Tongue (tissue), 3 donors: ENCODE measurements at places on chromosomes 7 and 10. TPM values are rescaled to one million over a fixed set of nuclear protein-coding genes. Genes with fewer than 3 reads are reported as not detected.
A peak's percentile ranks its signal among the peaks of the same experiment; 100 is the strongest.

DNA sequence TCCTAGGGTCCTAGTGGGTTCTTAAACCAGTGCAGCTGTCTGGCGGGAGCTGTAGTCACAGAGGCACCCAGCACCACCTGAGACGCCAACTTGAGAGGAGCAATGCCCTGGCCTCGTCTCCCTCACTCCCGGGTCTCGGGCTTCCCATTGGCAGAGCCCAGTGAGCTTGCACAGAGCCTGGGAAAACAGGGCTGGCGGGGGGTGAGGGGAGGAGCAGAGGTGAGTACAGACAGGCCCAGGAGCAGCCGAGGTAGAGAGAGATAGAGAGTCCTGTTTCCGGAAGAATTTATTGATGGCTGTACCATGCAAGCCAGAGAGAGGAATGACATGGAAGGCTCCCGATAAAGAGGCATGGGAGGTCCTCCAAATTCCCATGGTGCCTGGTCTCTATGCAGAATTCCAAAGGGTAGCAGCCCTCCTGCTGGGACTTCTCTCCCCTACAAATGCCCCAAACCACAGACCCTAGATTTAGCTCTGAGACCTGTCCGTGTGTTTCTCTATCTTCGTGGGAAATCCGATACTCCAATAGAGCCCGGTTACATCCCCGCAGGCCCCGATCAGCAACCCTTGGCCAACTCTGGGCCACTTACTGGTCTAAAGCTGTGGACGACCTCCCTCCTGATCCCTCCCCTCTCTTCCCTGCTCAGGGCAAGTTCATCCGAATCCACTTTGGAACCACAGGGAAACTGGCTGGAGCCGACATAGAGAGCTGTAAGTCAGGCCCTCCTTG lies 20.3 kb upstream of the MYH16 start:
- no peak for DNase-seq

DNA sequence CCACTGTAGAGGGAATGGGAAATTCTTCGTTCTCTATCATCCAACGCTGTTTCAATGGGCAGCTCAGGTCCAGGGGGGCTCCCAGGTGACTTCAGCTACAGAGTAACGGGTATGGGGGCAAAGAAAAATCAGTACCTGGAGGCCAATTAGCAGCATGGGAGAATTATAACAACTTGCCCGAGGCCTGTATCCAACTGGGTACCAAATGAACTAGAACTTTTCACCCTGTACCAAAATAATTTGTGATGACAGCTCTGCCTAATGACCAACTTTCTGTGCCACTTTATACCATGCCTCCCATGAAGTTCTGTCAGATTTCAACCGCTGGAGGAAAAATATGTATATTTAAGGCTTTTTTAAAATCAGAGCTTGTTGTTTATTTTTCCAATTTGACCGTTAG lies 467.1 kb downstream of the PARD3 start:
- no peak for DNase-seq

GRCh38 chr7:137772316-137772715 lies 74.5 kb downstream of the DGKI start:
- no peak for DNase-seq

DNA sequence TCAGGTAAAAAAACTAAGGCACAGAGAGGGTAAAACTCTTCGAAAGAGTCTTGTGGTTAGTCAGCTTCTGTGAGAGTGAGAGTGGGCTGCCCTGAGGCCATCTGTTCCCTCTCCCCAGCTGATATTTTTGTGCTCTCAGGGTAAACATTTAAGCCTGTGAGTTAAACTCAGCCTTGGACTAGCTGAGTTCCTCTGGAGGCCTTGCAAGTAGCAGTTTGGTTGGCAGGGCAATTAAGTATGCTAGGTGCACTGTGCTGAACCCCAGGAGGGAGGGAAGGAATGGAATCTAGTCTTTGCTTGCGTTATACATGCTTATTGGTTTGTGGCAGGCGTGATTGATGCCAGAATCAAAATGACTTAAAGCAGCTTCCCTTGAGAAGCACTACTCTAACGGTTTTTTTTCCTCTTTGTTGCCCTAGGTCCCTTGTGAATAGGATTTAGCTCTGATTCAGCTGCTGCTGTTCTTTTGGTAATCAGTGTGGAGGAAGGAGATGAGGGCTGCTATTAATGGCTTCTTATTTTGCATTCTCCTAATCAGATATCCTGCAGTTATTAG lies 140.2 kb downstream of the AUTS2 start:
- DNase-seq, result peak; percentile 53

GRCh38 chr7:21948887-21949540 lies 3.3 kb upstream of the CDCA7L start:
- no peak for DNase-seq

GRCh38 chr7:103499976-103500375 lies 54.0 kb upstream of the SLC26A5 start:
- no peak for DNase-seq

- no peak for DNase-seq
Observed at GRCh38 chr10:117096599-117097201, 41.4 kb downstream of the VAX1 start.

DNA sequence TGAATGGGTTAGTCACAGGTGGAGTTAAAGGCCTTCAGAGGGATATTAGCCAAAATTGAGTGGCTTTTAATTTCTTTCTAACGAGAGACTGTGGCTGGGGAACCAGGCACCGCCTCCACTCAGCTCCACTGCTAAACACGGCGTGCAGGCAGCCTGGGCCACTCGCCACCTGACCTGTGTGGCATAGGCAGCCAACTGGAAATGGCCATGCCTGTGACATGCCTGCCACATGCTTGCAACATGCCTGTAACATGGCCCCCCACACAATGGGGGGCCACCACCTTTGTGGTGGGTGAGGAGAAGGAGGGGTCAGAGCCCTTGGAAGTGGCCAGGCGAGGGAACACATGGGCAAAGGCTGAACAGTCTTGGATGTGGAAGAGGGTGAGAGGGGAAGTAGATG lies 60.1 kb upstream of the PAX2 start:
- DNase-seq, result no peak

- no peak for DNase-seq
Observed at GRCh38 chr7:90005836-90006235, 148.4 kb upstream of the STEAP1 start.

DNA sequence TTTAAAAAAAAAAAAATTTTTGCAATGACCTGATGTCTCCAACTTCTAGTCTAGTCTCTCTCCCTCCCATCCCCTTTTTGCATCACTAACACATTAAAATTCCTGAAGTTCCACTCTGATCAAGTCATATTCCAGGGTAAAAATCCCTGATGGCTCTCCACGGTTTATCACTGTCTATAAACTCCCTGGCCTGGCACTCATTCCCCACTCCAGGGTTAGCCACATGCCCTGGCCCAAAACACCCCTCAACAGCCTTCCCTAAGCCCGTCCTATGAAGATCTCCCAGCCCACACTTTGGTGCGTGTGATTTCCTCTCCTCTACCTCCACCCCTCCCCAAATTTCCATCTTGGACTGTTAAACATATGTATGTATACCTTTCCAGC lies 125.4 kb downstream of the JAZF1 start:
- no peak for DNase-seq

DNA sequence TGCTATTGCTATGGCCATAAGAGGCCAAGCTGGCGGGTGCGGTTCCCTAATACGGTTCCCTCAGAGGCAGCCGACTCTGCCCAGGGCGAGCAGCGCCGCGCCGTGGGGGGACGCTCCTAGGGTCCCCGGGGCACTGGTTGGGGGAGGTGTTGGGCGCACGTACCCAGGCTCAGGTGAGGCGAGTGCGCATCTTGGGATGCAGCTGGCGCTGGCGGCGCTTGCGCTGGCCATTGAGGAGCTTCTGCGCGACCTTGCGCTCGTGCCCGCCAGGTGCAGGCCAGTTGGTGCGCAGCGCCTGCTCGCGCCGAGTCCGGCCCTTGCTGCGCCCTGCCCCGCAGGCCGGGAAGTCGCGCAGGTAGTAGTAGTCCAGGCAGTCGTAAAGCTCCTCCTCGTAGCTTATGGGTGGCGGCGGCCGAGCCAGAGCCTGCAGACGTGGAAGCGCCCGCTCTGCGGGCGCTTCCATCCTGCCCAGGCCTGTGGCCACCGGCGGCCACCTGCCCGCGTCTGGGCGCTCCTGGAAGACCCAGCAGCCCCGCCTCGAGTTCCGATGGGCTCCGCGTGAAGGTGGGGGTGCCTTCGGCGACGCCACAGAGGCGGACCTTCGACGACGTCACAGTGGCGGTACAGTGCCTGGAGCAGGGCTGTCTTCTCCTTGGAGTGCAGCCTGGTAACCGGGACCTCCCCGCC lies at the start of gene NUPR2:
Gene NUPR2, minus strand, starts transcription at position 566 of the 687 bp plus-strand sequence. Its CDS starts 103 bp downstream, at position 463.
- no peak for DNase-seq

DNA sequence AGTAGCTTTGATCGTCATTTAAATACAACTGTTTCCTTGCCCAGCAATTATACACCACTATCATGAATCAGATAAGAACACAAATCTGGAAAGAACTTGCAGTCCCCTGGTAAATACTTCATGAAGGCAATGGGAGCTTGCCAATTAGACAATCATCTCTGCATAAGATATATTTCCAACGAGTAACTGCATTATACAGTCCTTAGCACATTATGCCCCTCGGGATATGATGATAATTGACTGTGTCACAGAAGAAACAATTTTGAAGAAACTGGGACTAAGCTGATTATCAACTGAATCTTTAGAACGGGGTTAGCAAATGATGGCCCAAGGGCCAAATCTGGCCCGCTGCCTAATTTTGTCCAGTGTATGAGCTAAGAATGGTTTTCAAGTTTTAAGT lies 155.7 kb downstream of the TRIL start:
- DNase-seq, result peak; percentile 29

DNA sequence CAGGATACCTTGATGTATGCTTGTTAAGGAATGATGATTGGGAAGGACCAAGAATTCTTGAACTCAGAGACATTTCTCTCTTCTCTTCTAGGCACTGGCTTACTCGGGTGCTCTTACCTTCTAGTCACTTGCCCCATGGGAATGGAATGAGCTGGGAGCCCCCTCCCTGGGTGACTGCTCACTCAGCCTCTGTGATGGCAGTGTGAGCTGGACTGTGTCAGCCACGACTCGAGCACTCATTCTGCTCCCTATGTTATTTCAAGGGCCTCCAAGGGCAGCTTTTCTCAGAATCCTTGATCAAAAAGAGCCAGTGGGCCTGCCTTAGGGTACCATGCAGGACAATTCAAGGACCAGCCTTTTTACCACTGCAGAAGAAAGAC lies 10.7 kb downstream of the ZDHHC16 start:
- no peak for DNase-seq

IFIT3 gene
- total RNA-seq, result 11.0 TPM

CALHM1 gene
- 0.10 TPM for total RNA-seq

C10orf67 gene
- 0.82 TPM for total RNA-seq

SYT15B gene
- 1.1 TPM for total RNA-seq

RNF148 gene
- 3.2 TPM for total RNA-seq
